ENCODE measurements at places on chromosomes 11 and 22. TPM values are rescaled to one million over a fixed set of nuclear protein-coding genes. Genes with fewer than 3 reads are reported as not detected.

GRCh38 chr11:62179995-62180394 lies 10.0 kb upstream of the SCGB1D1 start:
- no peak overlapping the region for H3K27ac ChIP-seq
- no peak overlapping the region for H3K4me3 ChIP-seq
- H3K27me3 ChIP-seq: no peaks in the 10 kb centered on the region

DNA sequence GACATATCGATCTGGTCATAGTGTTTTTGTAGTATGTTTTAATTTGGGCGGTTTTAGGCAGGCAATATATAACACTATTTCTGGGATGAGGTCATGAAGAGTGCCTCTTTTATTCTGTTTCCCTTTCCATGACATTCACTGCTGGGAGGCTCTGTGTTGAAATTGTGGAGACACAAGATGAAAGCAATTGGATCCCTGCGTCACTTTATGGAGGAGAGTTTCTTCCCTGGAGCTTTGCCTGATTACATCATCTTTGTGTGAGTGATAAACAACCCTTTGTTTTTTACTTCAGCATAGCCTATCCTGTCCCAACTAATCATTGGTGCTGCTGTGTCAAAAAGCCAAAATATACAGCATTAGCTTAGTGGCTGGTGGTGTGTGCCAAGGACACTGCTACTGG lies 48.6 kb downstream of the PARVG start:
- H3K27ac ChIP-seq: no peak overlapping the region
- H3K4me3 ChIP-seq: no peak overlapping the region
- DNase-seq: no peak
- H3K27me3 ChIP-seq: no peaks in the 10 kb centered on the region
- H3K4me1 ChIP-seq: no peaks in the 10 kb centered on the region

- DNase-seq: no peak
- no peaks in the 10 kb centered on the region for H3K36me3 ChIP-seq
- H3K4me1 ChIP-seq: peaks cover 14% of the 10 kb centered on the region
- no peaks in the 10 kb centered on the region for H3K27me3 ChIP-seq
These were observed 30.9 kb downstream of the ART5 start for GRCh38 chr11:3610846-3611245.

DNA sequence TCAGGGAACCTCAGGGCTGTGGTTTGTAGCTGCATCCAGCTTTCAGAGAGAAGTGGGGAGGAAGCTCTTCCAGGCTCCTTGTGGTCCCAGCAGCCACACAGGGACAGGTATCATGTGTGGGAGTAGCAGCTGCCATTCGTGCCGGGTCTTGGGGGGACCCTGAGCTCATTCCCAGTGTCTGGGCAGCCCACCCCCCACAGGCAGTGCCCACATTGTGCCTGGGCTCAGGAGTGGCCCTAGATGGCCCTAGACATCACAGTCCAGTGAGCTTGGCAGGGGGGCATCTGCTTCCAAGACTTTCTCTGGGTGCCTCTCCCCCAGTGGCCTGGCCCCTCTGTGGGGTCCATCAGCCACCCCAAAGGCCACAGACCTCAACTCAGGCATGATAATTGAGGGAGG lies 619.7 kb downstream of the BRD1 start:
- H3K4me1 ChIP-seq: no peaks in the 10 kb centered on the region
- H3K4me3 ChIP-seq: no peak overlapping the region
- no peak for DNase-seq
- H3K27me3 ChIP-seq: peaks cover 8% of the 10 kb centered on the region
- no peak overlapping the region for H3K27ac ChIP-seq

- no peak overlapping the region for H3K27ac ChIP-seq
- no peaks in the 10 kb centered on the region for H3K36me3 ChIP-seq
- DNase-seq: no peak
- H3K27me3 ChIP-seq: no peaks in the 10 kb centered on the region
These were observed 121.9 kb downstream of the ARHGAP42 start for GRCh38 chr11:100808904-100809491.

DNA sequence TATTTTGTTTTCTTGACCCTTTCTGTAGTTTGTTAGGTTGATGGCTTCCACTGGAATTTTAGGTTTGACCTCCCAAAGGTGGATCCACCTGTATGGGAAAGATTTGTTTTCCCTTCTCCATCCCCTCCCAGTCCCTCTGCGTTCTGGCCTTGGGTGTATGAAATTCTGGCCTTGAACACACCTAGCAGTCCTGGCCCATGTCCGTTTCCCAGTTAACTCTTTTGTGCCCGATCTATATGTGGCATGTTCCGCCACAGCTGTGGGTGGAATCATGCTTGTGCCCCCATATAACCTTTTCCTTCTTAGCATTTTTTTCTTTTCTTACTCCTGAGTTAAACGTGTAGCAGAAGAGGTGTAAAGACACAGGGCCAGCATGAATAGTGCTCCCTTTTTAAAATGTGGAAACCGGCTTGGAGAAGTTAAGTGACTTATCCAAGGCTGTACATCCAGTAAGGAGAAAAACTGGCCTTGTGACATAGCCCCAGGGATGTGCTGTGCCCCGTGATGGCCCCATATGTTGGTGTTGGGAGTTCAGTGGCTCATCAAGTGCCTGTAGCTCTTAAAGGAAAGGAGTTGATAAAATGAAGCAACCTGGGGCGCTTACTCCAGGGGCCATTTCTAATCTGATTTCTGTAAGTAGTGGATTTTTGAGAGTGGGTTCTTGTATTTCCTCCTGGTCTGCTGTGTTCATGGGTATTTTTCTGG lies 39.3 kb downstream of the ZNRF3 start:
- no peak for DNase-seq
- H3K4me3 ChIP-seq: no peak overlapping the region
- H3K4me1 ChIP-seq: peaks cover 26% of the 10 kb centered on the region
- H3K36me3 ChIP-seq: no peaks in the 10 kb centered on the region
- no peaks in the 10 kb centered on the region for H3K27me3 ChIP-seq

DNA sequence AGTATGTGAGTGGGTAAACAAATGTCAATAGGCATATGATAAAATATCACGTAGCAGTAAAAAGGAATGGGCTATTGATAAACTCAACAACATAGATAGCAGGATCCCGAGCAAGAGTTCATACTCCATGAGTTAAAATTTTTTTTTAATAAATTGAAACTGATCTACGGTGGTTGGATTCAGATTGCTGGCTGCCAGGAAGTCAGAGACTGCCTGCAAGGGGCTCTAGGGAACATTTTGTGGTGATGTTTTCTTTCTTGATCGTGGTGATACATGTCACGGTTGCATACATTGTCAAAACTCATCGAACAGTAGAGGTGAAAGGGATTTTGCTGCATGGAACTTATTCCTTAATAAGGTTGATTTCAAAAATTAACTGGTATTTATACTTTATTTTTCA lies 62.6 kb upstream of the WNT7B start:
- H3K4me3 ChIP-seq: no peak overlapping the region
- no peak overlapping the region for H3K27ac ChIP-seq
- no peak for DNase-seq
- H3K36me3 ChIP-seq: no peaks in the 10 kb centered on the region
- no peaks in the 10 kb centered on the region for H3K27me3 ChIP-seq
- peaks cover 10% of the 10 kb centered on the region for H3K4me1 ChIP-seq

DNA sequence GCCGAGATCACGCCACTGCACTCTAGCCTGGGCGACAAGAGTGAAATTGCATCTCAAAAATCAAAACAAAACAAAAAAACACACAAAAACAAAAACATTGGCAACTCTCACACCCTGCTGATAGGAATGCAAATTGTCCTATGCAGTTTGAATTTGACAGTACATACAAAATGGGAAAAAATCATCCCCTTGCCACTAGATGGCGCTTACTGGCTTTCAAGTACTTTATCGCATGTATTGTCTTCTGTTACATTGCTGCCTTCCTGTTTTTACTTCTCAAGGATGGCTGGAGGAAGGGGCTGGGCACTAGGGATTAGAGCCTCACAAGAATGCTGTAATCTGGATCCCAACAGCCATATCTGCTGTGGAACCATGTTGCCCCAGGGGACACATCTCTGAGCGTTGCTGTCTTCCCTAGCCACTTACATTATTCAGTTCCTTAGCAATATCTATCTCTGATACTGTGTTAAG lies 59.4 kb upstream of the A4GALT start:
- no peaks in the 10 kb centered on the region for H3K27me3 ChIP-seq
- peak; percentile 84 for DNase-seq
- no peaks in the 10 kb centered on the region for H3K4me1 ChIP-seq
- H3K4me3 ChIP-seq: no peak overlapping the region

- no peaks in the 10 kb centered on the region for H3K36me3 ChIP-seq
- H3K27ac ChIP-seq: 0 out of 2 replicates have a peak overlapping the region, but pooled peaks have one; percentile 4
- peaks cover 14% of the 10 kb centered on the region for H3K4me1 ChIP-seq
- DNase-seq: no peak
- H3K27me3 ChIP-seq: no peaks in the 10 kb centered on the region
These were observed 224.0 kb upstream of the ISX start for GRCh38 chr22:34841911-34842310.

The ADAMTS8 gene
- total RNA-seq: not detected

- H3K4me3 ChIP-seq: no peak overlapping the region
- peak; percentile 17 for DNase-seq
- H3K36me3 ChIP-seq: 0 out of 2 replicates have a peak, but pooled peaks cover 5% of the 10 kb centered on the region
- no peak overlapping the region for H3K27ac ChIP-seq
These were observed 17.2 kb downstream of the CLDN25 start for GRCh38 chr11:113796663-113797259.

The VWA5A gene
- total RNA-seq: 38.1 TPM

GRCh38 chr11:84581083-84581482 lies 1046.1 kb downstream of the DLG2 start:
- no peaks in the 10 kb centered on the region for H3K27me3 ChIP-seq
- H3K27ac ChIP-seq: no peak overlapping the region
- H3K4me3 ChIP-seq: no peak overlapping the region
- peaks cover 2% of the 10 kb centered on the region for H3K4me1 ChIP-seq
- no peak for DNase-seq

All from SJCRH30 (cell line).